Right hindlimb (tissue), 1 donor: ENCODE measurements at places on chromosomes 5 and 9.

GRCh38 chr9:32886021-32886420 lies 102.7 kb downstream of the TMEM215 start:
- no peak for DNase-seq

- no peak for DNase-seq
Observed at GRCh38 chr9:97395745-97396144, 16.2 kb upstream of the TDRD7 start.

DNA sequence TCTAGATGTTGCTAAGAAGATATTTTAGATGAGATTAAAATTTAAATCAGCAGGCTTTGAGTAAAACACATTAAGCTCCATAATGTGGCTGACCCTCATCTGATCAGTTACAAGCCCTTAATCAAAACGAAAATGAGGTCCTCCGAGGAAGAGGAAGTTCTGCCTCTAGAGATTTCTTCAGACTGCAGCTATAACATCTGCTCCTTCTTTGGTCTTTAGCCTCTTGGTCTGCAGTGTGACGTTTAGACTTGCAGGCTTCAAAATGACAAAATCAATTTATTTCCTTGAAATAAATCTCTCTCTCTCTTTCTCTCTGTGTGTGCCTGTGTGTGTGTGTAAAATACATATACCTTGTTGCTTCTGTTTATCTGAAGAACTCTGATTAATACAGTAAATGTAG lies 1429.8 kb upstream of the CDH9 start:
- DNase-seq = no peak

- no peak for DNase-seq
Observed at GRCh38 chr9:20962536-20963225, 68.8 kb downstream of the HACD4 start.
